ENCODE measurements at places on chromosomes 6 and 20. TPM values are rescaled to one million over a fixed set of nuclear protein-coding genes. Genes with fewer than 3 reads are reported as not detected.

The DYNLT2 gene
- total RNA-seq = 2.6 TPM

The PAX1 gene
- total RNA-seq = not detected

The MACROD2 gene
- 6.7 TPM for total RNA-seq

The SOD2 gene
- total RNA-seq = 1,163 TPM

The KCNK5 gene
- 1.8 TPM for total RNA-seq

The DDRGK1 gene
- total RNA-seq = 89.8 TPM

- H3K36me3 ChIP-seq = no peaks in the 10 kb centered on the region
- H3K27ac ChIP-seq = peak overlapping the region; percentile 53
- no peak for DNase-seq
- H3K4me3 ChIP-seq = no peak overlapping the region
- H3K4me1 ChIP-seq = no peaks in the 10 kb centered on the region
Measured at GRCh38 chr20:53736757-53737395, 143.2 kb upstream of the ZNF217 start.

GRCh38 chr20:59948212-59948611 lies 8.0 kb downstream of the FAM217B start:
- no peaks in the 10 kb centered on the region for H3K4me1 ChIP-seq
- no peaks in the 10 kb centered on the region for H3K27me3 ChIP-seq
- no peaks in the 10 kb centered on the region for H3K36me3 ChIP-seq

- no peak overlapping the region for H3K4me3 ChIP-seq
- no peak for DNase-seq
- H3K27ac ChIP-seq = no peak overlapping the region
Measured at GRCh38 chr6:124430740-124431318, 531.4 kb upstream of the RNF217 start.

GRCh38 chr20:4788314-4788713 lies 66.6 kb downstream of the PRND start:
- no peak overlapping the region for H3K27ac ChIP-seq
- H3K4me1 ChIP-seq = no peaks in the 10 kb centered on the region
- H3K27me3 ChIP-seq = no peaks in the 10 kb centered on the region
- no peak overlapping the region for H3K4me3 ChIP-seq

DNA sequence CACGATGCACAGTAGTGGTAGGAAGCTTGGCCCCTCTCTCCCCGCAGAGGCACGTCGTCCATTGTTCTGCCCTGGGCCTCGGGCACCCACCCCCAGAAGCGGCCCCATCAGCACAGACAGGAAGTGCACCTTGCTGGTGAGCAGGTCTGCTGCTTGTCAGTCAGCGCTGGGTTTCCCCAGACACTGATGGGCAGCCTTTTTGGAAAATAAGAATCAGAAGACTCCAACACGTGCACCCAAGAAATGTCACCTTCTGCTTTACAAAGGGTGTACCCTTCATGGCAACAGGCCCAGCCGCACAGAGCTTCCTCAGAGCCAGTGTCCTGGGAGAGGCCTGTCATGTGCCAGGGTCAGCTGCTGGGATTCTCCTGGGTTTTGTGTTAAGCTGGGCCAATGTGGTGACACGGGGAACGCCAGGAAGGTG lies 34.7 kb upstream of the IRF4 start:
- DNase-seq = no peak
- H3K4me3 ChIP-seq = no peak overlapping the region
- no peaks in the 10 kb centered on the region for H3K36me3 ChIP-seq
- H3K27ac ChIP-seq = no peak overlapping the region
- no peaks in the 10 kb centered on the region for H3K27me3 ChIP-seq
- no peaks in the 10 kb centered on the region for H3K4me1 ChIP-seq

- no peaks in the 10 kb centered on the region for H3K36me3 ChIP-seq
- H3K4me1 ChIP-seq = peaks cover 7% of the 10 kb centered on the region
- no peak overlapping the region for H3K27ac ChIP-seq
Measured at GRCh38 chr20:19918965-19919329, 98.2 kb upstream of the NAA20 start.

- no peaks in the 10 kb centered on the region for H3K27me3 ChIP-seq
- no peak for DNase-seq
- H3K4me1 ChIP-seq = peaks cover 4% of the 10 kb centered on the region
Measured at GRCh38 chr6:31094389-31094881, 17.9 kb downstream of the C6orf15 start.

DNA sequence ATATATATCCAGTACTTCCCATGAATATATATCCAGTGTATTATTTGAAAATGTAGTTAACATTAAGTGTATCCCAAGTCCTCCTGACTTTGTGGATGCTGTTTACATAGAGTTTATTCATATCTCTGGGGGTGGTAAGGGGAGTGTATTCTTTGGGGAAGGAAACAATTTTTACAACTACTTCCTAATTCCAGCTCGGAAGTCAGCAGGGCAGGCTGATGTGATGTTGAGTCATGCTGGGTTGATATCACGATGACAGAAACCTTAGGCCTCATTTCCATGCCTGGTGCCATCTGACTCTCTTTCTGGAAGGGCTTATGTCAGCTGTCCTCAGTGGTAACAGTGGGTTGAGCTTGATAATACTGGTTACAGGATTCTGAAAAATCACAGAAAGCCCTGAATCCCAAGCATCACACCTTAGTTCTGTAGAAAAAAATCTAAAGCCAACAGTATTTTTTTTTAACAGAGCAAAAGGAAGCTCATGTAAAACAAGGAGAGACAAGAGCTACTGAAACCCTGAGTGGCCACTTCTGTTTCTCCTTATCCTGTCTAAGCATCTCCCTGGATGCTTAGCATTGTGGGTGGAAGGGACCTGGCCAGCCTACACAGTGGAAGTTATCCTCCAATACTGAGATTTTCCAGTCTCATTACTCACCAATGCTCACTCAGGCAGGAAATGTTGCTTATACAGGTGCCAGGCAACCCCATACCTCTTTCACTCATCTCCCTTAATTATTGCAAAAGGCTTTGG lies 75.2 kb upstream of the IYD start:
- H3K4me1 ChIP-seq = no peaks in the 10 kb centered on the region
- no peak overlapping the region for H3K27ac ChIP-seq
- H3K4me3 ChIP-seq = no peak overlapping the region
- no peaks in the 10 kb centered on the region for H3K36me3 ChIP-seq
- no peak for DNase-seq
- H3K27me3 ChIP-seq = no peaks in the 10 kb centered on the region

- no peak for DNase-seq
- H3K27ac ChIP-seq = no peak overlapping the region
- no peaks in the 10 kb centered on the region for H3K4me1 ChIP-seq
Measured at GRCh38 chr6:13935190-13935880, 10.6 kb downstream of the RNF182 start.

GRCh38 chr6:4103929-4104328 lies 25.0 kb upstream of the FAM217A start:
- H3K27ac ChIP-seq = no peak overlapping the region
- no peak overlapping the region for H3K4me3 ChIP-seq
- no peaks in the 10 kb centered on the region for H3K36me3 ChIP-seq
- DNase-seq = peak; percentile 35
- H3K27me3 ChIP-seq = no peaks in the 10 kb centered on the region

GRCh38 chr6:148452876-148453275 lies 110.2 kb downstream of the SASH1 start:
- H3K36me3 ChIP-seq = no peaks in the 10 kb centered on the region
- H3K4me1 ChIP-seq = no peaks in the 10 kb centered on the region
- H3K27me3 ChIP-seq = no peaks in the 10 kb centered on the region

DNA sequence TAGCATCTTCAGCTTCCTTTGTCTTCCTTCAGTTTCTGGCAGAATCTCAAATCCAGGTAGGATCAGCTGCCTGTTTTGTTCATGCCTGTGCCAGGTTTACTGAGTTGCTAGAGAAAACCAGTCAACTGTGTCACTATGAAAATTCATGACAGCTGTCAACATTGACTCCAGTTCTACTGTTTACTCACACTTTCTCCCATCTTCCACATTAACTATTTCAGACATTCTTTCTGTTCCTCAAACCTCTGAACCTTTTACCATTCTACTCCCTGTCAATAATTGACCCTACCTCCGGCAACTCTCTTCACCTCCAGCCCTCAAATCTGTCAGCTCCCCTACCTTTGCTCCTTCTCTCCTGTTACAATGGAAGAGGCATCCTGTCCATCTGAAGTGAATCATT lies 8.5 kb downstream of the ENPP4 start:
- H3K4me1 ChIP-seq = no peaks in the 10 kb centered on the region
- no peak overlapping the region for H3K4me3 ChIP-seq
- no peak overlapping the region for H3K27ac ChIP-seq
- no peak for DNase-seq
- H3K27me3 ChIP-seq = no peaks in the 10 kb centered on the region

DNA sequence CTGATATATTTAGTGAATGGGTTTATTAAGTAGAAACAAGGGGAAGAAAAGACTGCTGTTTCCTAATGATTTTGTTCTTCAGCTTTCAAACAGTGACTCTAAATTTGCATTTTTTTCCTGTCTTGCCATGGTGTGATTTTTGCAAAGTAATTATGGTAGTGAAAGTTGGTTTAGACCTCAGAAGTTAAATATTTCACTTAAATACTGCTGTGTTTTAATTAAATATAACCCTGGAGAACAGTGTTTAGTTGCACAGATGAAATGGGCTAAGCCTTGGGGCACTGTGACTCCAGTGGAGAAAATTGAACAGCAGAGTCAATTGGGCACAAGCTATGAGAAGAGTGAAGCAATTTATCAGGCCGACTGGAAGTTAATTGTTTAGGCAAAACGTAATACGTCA lies 111.1 kb upstream of the MCHR2 start:
- DNase-seq = no peak
- H3K27ac ChIP-seq = no peak overlapping the region
- H3K36me3 ChIP-seq = no peaks in the 10 kb centered on the region
- H3K4me3 ChIP-seq = no peak overlapping the region
- H3K27me3 ChIP-seq = peaks cover 6% of the 10 kb centered on the region
- no peaks in the 10 kb centered on the region for H3K4me1 ChIP-seq

DNA sequence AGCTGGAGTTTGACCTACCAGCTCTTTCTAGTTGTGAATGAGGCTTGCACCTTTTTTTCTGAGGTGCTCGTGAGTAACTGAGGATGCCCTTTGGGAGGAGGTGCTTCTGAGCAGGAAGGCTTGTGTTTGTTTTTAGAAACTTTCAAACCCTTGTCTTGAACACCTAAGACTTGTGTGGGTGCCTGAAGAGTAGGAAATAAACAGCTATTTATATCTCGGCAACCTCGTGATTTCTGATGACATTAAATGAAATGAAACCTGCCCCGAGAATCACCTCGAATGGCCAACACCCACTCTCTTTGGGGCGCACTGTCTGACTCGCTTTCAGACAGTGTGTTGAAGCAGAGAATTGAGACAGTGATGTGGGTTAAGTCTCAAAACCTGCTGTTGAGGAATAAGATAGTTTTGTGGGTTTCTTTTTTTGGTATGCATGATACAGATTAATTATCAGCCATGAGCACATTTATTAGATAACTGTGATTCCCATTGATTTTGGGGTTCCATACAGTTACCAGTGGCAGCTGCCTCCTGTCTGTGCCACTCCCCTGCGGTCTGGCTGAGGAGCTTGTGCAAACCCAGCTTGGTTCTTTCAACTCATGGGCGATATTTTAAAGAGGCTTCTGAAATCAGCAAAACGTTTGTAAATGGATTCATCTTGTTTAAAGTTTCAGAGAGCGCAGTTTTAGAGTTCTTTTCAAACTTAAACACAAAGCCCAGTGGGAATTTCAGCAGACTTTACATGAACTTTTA lies 8.4 kb downstream of the IRF4 start:
- H3K27ac ChIP-seq = no peak overlapping the region
- no peaks in the 10 kb centered on the region for H3K36me3 ChIP-seq
- no peak overlapping the region for H3K4me3 ChIP-seq
- H3K4me1 ChIP-seq = no peaks in the 10 kb centered on the region
- DNase-seq = no peak

- H3K4me1 ChIP-seq = no peaks in the 10 kb centered on the region
- no peaks in the 10 kb centered on the region for H3K27me3 ChIP-seq
- no peaks in the 10 kb centered on the region for H3K36me3 ChIP-seq
- DNase-seq = no peak
- H3K27ac ChIP-seq = no peak overlapping the region
Measured at GRCh38 chr6:125966569-125966968, 10.0 kb downstream of the HINT3 start.

GRCh38 chr6:119337252-119337651 lies 12.3 kb downstream of the MAN1A1 start:
- no peaks in the 10 kb centered on the region for H3K4me1 ChIP-seq
- no peaks in the 10 kb centered on the region for H3K27me3 ChIP-seq
- no peaks in the 10 kb centered on the region for H3K36me3 ChIP-seq
- H3K4me3 ChIP-seq = no peak overlapping the region
- no peak for DNase-seq
- no peak overlapping the region for H3K27ac ChIP-seq

DNA sequence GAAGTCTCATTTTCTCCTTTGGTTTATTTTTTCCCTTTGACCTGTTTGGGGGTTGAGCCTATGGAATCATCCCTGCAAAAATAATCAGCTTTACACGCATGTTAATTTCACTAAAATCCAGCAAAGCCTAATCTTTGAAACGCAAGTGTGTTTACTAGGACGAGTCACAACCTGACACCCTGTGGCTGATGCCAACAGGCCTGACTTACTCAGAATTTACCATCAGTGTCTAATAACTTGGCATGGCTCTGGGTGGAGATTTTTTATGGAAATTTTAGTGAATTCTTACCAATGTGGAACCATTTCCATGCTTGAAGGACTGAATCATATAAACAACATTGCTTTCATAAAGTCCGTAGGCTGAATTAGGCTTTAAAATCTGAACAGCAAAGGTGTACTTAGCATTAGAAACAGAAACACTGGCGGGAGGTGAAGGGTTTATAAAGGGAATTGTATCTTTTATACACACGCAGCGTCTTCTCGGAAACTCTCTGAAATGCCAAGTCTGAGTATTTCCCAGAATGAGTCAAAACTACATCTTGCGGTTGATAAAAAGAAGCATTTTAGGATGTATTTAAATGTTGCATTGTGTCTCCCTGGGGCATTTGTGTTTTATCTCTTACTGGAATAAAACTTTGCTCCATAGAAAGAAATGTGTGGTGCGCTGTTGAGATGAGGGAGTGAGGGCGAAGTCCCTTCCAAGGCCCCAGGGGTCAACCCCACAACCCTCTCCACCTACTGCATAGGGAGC lies 81.2 kb downstream of the DACT2 start:
- H3K36me3 ChIP-seq = no peaks in the 10 kb centered on the region
- no peaks in the 10 kb centered on the region for H3K27me3 ChIP-seq
- DNase-seq = no peak
- no peak overlapping the region for H3K4me3 ChIP-seq

DNA sequence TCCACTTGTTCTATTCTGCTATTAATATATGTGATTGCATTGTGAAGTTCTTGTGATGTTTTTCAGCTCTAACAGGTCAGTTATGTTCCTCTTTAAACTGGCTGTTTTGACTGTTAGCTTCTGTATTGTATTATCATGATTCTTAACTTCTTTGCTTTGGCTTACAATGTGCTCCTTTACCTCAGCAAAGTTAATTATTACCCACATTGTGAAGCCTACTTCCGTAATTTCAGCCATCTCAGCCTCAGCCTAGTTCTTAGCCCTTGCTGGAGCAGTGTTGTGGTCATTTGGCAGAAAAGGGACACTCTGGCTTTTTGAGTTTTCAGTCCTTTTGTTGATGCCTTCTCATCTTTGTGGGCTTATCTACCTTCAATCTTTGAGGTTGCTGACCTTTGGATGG lies 440.2 kb downstream of the TBC1D32 start:
- no peaks in the 10 kb centered on the region for H3K27me3 ChIP-seq
- no peak overlapping the region for H3K4me3 ChIP-seq
- DNase-seq = no peak
- H3K27ac ChIP-seq = no peak overlapping the region

GRCh38 chr6:100353276-100354015 lies 111.3 kb downstream of the SIM1 start:
- H3K4me3 ChIP-seq = no peak overlapping the region
- H3K36me3 ChIP-seq = no peaks in the 10 kb centered on the region
- H3K27me3 ChIP-seq = no peaks in the 10 kb centered on the region
- no peaks in the 10 kb centered on the region for H3K4me1 ChIP-seq

- no peak for DNase-seq
- no peaks in the 10 kb centered on the region for H3K27me3 ChIP-seq
- peak overlapping the region; percentile 93 for H3K4me3 ChIP-seq
Measured at GRCh38 chr6:30741789-30742315, 635 bp downstream of the FLOT1 start.
